MG63 (cell line): ENCODE measurements at places on chromosomes 12 and 14.
A peak's percentile ranks its signal among the peaks of the same experiment; 100 is the strongest.

DNA sequence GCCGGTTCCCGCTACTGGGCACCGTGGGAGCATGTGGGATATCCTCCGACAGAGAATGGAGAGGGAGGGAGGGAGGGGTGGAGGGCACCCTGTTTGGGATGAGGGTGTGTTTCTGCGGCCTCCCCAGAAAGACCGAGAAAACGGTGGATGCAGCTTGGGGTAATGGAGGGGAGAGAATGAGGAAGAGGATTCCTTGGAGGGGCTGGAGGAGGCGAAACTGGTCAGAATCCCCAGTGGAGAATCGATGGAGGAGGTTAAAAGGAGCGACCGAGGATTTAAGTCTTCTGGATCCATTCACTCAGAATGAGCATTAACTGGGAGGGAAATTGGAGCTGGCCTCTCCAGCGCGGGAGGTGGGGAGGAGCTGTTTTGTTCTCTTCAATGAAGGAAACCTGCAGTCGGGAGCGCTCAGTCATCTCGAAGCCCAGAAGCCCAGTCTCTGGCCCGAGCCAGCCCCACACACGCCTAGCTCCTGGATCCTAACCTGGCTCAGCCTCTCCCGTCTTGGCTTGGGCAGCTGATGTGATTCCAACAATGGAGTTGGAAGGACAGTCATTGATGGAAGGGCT is 581 bp downstream of the ARG2 start:
- DNase-seq = no peak

DNA sequence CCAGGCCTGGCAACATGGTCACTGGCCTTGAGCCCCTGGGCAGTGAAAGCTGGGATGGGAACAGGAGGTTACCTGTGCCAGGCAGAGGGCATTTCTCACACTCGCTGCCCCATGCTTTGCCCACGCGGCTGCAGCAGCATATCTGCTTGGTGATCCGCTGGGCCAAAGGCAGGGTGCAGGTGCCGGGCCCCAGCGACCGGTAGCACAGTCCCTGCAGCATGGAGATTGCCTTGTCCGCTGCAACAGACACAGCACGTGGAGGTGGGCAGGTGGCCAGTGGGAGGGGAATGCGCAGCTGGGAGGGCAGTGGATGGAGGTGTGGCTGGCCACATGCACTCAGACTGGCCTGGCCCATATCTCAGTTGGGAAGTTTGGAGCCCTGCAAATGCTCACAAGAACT is 35.3 kb downstream of the ISCA2 start:
- DNase-seq = no peak

GRCh38 chr14:101512376-101512695 is 49.0 kb upstream of the DIO3 start:
- DNase-seq = no peak

GRCh38 chr12:48545833-48546469 is 20.5 kb downstream of the OR8S1 start:
- no peak for DNase-seq

DNA sequence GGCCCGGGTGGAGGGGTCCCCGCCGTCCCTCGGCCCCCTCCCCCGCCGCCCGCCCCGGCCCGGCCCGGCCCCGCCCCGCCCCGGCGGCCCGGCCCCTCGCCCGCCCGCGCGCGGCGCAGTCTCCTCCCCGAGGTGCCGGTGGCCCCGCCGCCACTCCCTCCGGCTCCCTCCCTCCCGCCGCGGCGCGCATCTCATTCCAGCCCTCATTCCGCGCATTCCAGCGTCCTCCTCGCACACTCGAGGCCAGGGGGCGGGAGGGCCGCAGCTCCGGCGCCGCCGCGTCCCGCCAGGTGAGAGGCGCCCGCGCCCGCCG is at the start of gene TEAD4:
Gene TEAD4 (plus strand): TSS at position 206 of the 313 bp plus-strand sequence.
- DNase-seq = peak; percentile 87

DNA sequence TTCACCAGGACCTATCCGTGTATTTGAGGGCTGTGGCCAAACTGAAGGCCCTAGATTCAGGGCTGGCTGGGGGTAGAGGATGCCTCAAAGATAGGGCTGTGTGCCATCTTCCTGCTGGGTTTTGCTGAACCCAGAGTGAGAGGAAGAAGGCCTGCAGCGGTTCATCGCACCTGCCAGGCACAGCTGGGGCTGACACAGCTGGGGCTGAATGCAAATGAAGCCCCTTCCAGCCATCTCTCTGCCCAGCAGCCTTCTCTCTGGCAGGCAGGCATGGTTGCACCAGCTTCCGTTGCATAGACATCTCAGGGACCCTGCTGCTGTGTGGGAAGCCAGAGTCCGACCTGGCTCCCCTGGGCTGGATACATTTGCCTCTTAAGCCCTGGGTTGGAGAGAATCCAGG is 152.4 kb downstream of the TSPAN9 start:
- DNase-seq = no peak

GRCh38 chr14:50823762-50824636 is 7.0 kb downstream of the NIN start:
- no peak for DNase-seq
